ENCODE measurements at places on chromosomes 11 and 22. TPM values are rescaled to one million over a fixed set of nuclear protein-coding genes. Genes with fewer than 3 reads are reported as not detected.

NLRP14 gene
- 0.98 TPM for polyA plus RNA-seq

ELF5 gene
- 55.2 TPM for polyA plus RNA-seq

- DNase-seq, result no peak
Measured at GRCh38 chr11:111966678-111967077, 29.5 kb downstream of the DIXDC1 start.

DNA sequence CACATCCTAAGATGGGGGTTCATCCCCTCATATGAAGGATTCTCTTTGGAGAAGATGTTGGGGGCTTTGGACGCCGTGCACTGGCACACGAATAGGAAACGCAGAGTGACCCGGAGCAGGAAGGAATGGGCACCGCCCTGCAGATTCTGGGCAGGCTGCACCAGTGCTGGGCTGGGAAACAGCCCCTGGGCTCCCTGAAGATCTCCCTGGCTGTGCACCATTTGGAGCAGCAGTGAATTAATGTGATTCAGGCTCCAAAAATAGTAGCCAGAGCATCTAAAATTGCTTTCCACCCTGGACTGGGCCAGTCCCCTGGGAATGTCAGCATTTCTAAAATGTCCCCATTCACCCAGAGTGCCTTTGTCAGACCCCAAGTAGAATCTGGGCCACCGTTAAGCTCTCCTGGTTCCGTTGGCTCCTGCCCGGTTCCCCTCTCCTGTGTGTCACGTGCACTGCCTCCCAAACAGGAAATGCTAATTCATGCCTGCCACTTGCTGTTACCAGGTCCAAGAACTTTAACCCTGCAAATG lies 18.6 kb downstream of the IRAG1 start:
- no peak for DNase-seq

DNA sequence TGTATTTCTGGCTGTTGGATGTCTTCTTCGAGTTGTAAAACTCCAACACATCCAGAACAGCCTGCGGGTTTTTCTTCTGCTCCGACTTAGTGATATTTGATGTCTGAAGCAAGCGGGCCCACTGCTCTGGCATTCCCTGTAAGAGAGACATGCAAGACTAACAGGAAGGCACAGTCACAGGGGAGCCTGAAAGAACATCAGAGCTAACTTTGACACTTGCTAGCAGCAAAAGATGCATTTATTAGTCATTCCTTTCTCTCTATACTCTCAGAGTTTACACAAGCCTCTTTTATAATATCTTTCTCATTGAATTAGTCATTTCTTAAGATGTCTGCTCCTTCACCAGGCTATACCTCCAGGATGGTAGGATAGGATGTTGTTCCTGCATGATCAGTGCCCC lies 77.8 kb upstream of the GDPD4 start:
- no peak for DNase-seq

GRCh38 chr11:40130427-40130826 lies 1329.0 kb downstream of the LRRC4C start:
- no peak for DNase-seq

- DNase-seq, result no peak
Measured at GRCh38 chr22:27959335-27960090, 40.5 kb upstream of the PITPNB start.

GRCh38 chr11:9796854-9797253 lies 133.0 kb downstream of the SWAP70 start:
- DNase-seq, result no peak

DNA sequence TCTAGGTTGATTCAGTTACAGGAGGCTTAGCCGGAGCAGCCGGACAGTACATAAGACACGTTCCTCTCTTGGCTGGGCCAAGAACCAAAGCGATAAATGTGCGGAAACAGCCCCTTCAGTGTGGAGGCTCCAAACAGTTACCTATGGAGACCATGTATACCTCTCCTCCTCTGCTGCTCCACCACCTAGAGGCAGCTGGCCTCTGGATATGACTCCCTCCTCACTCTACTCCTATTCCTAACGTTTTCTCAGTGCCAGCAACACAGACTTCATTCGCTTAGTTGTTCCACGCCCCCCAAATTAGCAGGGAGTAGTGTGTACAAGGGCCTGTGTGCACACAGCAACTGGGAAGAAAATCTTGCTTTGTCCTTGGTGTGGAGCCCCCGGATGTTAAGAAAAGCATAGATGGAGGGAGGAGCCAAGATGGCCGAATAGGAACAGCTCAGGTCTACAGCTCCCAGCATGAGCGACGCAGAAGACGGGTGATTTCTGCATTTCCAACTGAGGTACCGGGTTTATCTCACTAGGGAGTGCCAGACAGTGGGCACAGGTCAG lies 362.3 kb upstream of the KIRREL3 start:
- no peak for DNase-seq

DNA sequence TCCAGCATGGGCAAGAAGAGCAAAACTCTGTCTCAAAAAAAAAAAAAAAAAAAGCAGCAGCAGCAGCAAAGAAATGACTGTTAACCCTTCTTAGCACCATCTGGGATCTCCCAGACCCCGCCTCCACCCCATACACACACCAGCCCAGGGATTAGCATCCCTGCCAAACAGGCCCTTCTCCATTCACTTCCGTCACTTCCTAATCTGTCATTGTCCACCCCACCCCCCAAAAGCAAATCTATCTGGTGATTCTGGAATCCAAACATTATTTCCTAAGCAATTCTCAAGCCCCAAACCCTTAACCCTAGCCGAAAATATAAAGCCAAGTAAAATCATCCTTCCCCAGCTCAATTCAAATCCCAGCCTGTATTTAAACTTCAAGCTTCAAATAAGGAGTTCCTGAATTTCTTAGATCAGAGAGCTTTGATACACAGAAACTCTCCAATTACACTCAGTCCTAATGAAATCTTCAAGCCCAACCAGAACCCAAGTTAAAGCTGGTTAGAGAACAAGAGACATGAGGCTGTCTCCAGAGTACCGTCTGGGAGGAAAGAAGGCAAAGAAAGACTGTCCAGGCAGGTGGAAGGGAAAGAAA lies 6.0 kb upstream of the AHNAK start:
- no peak for DNase-seq

GRCh38 chr11:66887526-66887925 lies 30.7 kb downstream of the LRFN4 start:
- no peak for DNase-seq
